ENCODE measurements at places on chromosomes 6 and 20. TPM values are rescaled to one million over a fixed set of nuclear protein-coding genes. Genes with fewer than 3 reads are reported as not detected.

FLRT3 gene
- total RNA-seq: 0.69 TPM

CALHM6 gene
- 0.45 TPM for total RNA-seq

IL17F gene
- total RNA-seq: not detected

GABRR1 gene
- not detected for total RNA-seq

ELOVL5 gene
- 60.7 TPM for total RNA-seq

MUC22 gene
- not detected for total RNA-seq

BMP5 gene
- 4.1 TPM for total RNA-seq

SESN1 gene
- 10.2 TPM for total RNA-seq

IMPG1 gene
- total RNA-seq: not detected

HFE gene
- 11.5 TPM for total RNA-seq

AGER gene
- total RNA-seq: 1.2 TPM

- DNase-seq: no peak
Observed at GRCh38 chr6:127177923-127178231, 59.4 kb downstream of the RSPO3 start.

DNA sequence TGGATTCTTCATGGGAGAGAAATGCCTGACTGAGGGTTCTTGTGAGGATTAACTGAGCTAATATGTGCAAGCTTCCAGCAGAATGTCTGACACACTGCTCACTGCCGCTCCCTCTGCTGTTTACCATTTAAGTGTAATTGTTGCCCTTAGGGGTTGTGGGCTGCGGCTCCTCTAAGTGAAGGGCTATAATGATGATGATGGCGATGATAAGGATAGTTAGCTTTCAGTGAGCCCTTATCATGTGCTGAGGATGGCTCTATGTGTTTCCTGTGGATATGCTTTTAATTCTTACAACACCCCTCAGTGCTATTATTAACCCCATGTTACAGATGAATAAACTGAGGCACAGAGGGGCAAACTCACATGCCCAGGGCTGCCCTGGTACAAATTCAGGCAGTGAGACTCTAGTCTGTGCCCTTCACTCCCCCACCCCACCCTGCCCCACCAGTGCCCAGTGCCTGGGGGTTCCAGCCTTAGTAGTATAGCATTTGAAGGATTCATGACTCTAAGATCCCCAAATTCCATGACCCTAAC, 33.4 kb downstream of the TGM2 start:
- DNase-seq: no peak

DNA sequence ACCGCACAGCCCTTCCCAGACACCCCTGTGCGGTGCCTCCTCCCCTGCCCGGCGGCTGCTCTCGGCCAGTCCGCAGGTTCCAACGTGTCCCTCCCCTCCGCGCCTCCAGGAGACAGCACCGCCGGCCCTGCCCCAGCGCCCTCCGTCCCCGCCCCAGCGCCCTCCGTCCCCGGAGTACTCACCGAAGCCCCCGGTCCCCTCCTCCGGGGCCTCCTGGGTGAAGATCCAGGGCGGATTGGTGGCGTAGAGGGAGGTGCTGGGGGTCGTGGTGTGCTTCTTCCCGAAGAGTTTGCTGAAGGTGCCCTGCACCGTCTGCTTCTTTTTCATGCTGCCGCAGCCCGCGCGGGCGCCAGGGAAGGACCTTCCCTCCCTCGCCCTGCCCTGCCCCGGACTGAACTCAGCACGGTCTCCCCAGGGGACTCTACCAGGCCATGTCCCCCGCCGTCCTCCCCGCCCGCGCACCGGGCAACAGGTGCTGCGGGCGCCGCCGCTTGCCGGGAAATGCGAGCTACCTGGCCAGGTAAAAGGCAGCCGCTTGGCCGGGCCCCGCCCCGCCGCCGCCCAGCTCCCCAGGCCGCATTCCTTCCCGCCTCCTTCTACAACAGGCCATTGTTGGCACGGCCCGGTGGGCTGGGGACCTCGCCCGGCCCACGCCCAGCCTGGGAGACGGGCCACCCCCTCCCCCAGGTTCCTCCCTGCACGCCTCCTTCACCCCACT, at the start of gene C6orf132:
Gene C6orf132 (minus strand): TSS at position 503 of the 718 bp plus-strand sequence. CDS start 176 bp downstream, at position 327.
- DNase-seq: no peak

GRCh38 chr6:169986848-169987498, 235.6 kb downstream of the ERMARD start:
- DNase-seq: no peak

DNA sequence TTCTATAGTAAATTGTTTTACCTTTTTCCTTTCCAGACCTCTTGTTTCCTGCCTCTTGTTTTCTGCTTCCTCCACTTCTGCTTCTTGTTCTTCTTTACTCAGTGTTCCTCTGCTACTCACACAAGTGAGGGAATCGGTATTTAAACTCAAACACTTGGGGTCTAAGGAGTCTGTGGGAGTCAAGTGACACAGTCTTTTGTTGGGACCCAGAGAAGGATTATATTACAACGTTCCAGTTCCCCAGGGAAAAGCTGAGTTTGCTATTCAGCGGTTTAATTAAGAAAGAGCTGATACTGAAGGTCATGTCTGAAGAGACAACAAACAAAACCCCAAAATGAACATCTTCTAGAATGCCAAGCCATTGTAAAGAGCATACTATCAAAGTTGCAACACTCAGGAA, 107.8 kb upstream of the CITED2 start:
- DNase-seq: no peak

- DNase-seq: no peak
Observed at GRCh38 chr20:52924411-52925271, 47.5 kb upstream of the TSHZ2 start.

- DNase-seq: no peak
Observed at GRCh38 chr6:108163267-108163643, 2.6 kb upstream of the NR2E1 start.

- DNase-seq: no peak
Observed at GRCh38 chr6:135567375-135568083, 70.0 kb upstream of the AHI1 start.

DNA sequence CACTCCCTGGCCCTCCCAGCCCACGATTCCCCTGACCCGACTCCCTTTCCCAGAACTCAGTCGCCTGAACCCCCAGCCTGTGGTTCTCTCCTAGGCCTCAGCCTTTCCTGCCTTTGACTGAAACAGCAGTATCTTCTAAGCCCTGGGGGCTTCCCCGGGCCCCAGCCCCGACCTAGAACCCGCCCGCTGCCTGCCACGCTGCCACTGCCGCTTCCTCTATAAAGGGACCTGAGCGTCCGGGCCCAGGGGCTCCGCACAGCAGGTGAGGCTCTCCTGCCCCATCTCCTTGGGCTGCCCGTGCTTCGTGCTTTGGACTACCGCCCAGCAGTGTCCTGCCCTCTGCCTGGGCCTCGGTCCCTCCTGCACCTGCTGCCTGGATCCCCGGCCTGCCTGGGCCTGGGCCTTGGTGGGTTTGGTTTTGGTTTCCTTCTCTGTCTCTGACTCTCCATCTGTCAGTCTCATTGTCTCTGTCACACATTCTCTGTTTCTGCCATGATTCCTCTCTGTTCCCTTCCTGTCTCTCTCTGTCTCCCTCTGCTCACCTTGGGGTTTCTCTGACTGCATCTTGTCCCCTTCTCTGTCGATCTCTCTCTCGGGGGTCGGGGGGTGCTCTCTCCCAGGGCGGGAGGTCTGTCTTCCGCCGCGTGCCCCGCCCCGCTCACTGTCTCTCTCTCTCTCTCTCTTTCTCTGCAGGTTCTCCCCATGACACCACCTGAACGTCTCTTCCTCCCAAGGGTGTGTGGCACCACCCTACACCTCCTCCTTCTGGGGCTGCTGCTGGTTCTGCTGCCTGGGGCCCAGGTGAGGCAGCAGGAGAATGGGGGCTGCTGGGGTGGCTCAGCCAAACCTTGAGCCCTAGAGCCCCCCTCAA, at the start of gene LTA:
Gene LTA (plus strand): TSS at position 249 of the 871 bp plus-strand sequence. CDS start 454 bp downstream, at position 703.
- no peak for DNase-seq

GRCh38 chr6:167840160-167840525, 13.4 kb downstream of the AFDN start:
- DNase-seq: no peak

- no peak for DNase-seq
Observed at GRCh38 chr6:54935739-54936138, 89.2 kb downstream of the FAM83B start.

DNA sequence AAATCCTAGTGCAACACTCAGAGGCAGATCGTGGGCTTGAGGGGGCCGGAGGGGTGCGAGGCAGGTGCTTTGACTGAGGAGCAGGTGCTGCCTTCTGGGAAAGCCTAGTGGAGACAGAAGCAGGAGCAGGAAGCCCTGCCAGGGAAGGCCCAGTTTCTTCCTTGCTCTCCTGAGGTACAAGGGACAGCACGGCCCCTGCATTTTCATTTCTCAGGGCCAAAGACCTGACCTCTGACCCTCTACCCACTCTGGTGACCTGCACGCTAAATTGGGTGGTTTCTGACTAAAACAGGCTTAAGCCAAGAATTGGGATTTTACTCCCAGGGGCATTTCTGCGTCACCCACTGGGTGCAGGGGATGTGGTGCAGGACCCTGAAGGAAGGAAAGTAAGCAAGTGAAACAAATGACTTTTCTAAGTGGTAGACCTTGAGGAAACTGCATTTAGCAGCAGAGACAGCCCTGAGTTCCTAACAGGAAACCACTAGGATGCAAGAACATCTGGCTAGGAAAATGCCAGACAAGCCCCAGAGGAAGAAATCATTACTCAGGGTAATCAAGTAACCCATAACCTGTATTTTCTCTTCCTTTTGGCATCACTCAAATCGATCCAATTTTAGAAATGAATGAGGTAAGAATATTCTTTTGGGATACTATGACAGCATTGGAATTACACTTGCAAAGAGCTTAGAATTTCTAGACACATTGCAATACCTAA, 141.7 kb downstream of the CD164 start:
- no peak for DNase-seq

DNA sequence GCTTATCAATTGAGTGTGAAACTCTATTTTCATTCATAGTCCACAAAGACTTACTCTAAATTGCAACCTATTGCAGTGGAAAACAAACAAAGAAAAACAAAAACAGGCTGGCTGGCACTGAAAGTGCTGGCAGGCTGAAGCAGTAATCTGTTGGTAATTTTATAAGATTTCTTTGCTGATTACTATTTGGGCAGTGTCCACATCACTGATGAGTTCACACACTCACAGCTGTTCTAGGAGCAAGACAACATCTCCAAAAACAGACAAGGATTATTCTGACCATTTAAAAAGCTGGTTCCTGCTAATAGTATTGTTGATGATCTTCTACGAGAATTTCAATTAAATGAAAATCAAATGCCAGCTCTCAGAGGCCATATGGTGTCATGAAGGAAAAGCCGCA, 26.9 kb downstream of the MARCKS start:
- DNase-seq: no peak

DNA sequence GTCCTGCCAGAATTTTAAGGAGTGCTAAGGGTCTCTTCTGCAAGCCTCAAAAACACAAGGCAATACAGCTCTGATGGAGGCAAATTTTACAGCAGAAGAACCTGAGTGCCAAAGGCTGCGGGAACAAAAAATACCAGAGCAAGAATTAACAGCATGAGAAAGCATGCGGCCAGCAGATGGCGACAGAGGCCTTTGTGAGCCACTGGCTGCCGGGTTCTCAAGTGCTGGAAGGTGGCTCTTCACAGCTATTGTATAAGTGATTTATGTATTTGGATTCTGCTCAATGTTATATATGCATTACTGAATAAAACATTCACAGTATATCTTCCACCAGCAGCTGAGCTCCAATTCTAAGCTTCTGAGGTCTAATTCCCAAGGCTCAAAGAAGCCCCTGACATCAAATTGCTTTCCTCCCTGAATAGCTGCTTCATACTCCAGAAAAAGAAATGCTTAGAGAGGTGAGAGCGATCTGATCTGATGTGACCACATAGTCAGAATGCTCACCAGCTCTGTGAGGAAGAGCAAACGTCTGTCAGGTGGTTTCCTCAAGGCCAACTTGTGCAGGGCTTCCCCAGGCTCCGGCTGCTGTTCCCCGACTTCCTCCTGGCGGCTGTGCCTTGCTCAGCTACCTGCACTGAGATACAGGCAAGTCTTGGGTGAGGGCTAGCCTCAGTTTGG, 58.6 kb downstream of the PPP1R3G start:
- DNase-seq: peak; percentile 64

- no peak for DNase-seq
Observed at GRCh38 chr6:117288083-117288715, 22.8 kb downstream of the VGLL2 start.

DNA sequence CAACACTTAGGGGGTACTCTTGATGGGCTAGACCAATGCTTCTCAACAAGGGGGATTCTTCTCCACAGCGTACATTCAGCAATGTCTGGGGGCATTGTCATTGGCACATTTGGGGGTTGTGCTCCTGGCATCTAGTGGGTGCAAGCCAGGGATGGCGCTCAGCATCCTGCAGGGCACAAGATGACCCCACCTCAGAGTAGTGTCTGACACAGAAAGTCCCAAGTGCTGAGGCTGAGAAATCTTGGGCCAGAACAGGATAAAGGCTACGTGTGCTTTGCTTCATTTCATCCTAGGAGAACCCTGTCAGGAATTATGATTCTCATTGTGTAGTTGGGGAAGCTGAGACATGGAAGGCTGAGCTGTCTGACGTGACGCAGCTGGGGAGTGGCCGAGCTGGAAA, 298.6 kb downstream of the CDH26 start:
- DNase-seq: no peak

GRCh38 chr6:115977220-115977619, 83.5 kb downstream of the FRK start:
- DNase-seq: no peak

DNA sequence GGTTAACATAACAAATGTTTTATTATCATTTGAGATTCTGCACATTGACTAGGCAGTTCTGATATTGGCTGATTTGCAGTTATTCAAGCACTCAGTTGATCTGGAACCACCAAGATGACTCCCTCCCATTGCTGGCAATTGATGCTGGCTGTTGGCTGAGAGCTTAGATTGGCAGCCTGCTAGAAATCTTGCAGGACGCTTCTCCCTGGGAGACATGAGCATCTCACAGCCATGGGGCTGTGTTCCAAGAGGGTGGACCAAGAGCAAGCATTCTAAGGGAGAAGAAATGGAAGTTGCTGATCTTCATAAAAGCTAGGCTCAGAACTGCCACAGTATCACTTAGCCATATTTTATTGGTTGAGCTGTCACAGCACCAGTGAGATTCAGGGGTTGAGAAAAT, 233.4 kb upstream of the ID4 start:
- DNase-seq: no peak

GRCh38 chr6:16137451-16137801, 8.5 kb downstream of the MYLIP start:
- DNase-seq: no peak

GRCh38 chr6:144315226-144315980, 30.3 kb downstream of the UTRN start:
- DNase-seq: no peak

- DNase-seq: no peak
Observed at GRCh38 chr6:118367314-118367713, 180.8 kb upstream of the PLN start.

DNA sequence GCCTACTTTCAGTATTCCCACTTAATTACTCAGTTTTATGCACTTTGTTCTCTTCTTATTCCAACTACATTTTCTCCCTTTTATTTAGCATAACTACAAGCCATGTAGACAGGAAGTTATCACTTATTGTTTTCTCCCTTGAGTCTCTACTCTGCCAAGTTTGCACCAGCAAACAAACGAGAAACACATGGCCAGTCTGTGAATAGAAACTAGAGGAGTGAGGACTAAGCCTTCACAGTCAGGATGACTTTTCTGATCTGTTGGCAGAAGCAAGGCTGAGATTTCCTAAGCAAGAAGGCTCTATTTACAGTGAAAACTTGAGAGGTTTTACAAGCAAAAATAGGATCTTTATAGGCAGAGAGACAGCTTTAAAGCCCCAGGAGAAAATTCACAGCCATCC, 69.8 kb upstream of the TINAG start:
- no peak for DNase-seq

GRCh38 chr6:52555518-52556233, 21.2 kb downstream of the TRAM2 start:
- no peak for DNase-seq
